ENCODE measurements at places on chromosomes 7 and 10. TPM values are rescaled to one million over a fixed set of nuclear protein-coding genes. Genes with fewer than 3 reads are reported as not detected.

XPNPEP1 gene
- total RNA-seq = 106 TPM

PLXDC2 gene
- 21.6 TPM for total RNA-seq

H2BK1 gene
- not detected for total RNA-seq

KNDC1 gene
- not detected for total RNA-seq

PPP1R17 gene
- total RNA-seq = not detected

GRCh38 chr7:41818765-41819398, 116.0 kb upstream of the INHBA start:
- no peak for DNase-seq

- no peak for DNase-seq
Observed at GRCh38 chr7:47956220-47956619, 8.0 kb upstream of the PKD1L1 start.

- no peak for DNase-seq
Observed at GRCh38 chr7:27097686-27098577, 2.1 kb upstream of the HOXA1 start.

GRCh38 chr7:27200761-27201579, 1.1 kb upstream of the HOXA13 start:
- DNase-seq = no peak

GRCh38 chr10:12235116-12235694, 39.2 kb downstream of the CDC123 start:
- no peak for DNase-seq

DNA sequence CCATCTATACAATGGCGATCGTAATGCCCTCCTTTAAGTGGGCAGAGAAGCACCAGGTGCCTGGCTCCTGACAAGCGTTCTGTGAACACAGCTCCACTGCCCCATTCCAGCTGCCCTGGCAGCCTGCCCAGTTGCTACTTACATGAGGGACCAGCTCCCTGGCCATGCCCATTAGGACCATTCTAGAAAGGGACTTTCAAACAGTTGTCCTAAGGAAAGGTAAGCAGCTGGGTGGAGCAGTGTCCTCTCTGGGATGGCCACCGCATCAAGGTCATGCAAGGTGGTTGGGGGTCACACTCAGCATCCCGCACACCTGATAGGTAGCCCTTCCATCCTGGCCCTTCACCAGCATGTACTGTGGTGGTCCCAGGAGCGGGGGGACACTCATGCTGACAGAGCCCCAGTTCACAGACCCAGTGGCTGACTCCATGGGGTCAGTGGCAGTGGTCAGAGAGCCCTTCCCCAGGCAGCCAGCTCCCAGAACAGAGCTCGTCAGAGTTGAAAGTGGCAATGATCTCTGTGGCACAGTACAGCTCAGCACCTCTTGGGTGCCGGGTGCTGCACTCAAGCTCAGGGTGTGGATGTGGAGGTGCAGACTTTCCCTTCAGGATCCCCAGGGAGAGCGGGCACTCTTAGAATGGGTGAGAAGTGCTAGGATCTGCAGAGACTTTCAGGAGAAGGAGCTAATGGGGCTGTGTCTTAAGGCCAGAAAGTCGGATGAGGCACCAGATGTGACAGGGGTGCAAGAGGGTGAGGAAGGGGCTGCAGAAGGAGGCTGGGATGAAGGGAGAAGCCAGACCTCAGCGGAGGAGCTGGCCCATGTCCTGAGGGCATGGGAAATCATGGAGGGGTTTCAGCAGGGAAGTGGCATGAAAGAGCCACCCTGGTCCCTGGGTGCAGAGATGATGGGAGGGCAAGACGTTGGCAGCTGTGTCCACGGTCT, 10.9 kb downstream of the MMRN2 start:
- DNase-seq = no peak

- no peak for DNase-seq
Observed at GRCh38 chr10:72587568-72587967, 38.3 kb downstream of the MICU1 start.

DNA sequence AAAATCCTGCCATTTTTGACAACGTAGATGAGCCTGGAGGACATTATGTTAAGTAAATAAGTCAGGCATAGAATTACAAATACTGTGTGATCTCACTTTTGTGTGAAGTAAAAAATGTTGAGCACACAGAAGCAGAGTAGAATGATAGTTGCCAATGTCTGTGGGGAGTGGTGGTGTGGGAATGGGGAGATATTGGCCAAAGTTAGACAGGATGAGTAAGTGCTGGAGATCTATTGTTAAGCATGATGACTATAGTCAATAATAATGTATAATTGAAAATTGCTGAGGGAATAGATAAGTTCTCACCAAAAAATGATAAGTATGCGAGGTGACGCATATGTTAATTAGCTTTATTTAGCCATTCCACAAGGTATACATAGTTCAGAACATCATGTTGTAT, 92.0 kb downstream of the GPR85 start:
- DNase-seq = no peak

GRCh38 chr10:131085091-131085860, 226.2 kb downstream of the TCERG1L start:
- DNase-seq = peak; percentile 29

- DNase-seq = no peak
Observed at GRCh38 chr10:4475827-4476490, 350.0 kb upstream of the AKR1E2 start.

DNA sequence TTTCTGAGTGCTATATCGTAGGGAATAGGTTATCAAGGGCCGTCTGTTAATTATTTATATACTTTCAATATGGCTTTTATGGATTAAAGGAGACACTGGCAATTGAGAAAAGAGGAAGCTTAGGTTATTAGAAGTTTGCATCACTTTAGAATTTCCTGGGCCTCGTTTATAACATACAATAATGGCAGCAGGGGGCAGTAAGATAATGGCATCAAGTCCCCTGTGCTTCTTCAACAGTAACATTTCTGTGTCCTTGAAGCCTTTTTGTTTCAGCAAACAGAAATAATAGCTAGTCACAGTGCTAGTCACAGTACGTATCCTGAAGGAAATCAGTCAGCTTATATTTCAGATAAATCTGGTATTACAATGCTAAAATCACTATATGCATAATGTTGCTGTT, 41.9 kb downstream of the SPAM1 start:
- no peak for DNase-seq

GRCh38 chr7:128876978-128877755, 14.5 kb downstream of the ATP6V1F start:
- DNase-seq = no peak

All from natural killer cell (primary cell).